ENCODE measurements at places on chromosomes 11 and 22.

DNA sequence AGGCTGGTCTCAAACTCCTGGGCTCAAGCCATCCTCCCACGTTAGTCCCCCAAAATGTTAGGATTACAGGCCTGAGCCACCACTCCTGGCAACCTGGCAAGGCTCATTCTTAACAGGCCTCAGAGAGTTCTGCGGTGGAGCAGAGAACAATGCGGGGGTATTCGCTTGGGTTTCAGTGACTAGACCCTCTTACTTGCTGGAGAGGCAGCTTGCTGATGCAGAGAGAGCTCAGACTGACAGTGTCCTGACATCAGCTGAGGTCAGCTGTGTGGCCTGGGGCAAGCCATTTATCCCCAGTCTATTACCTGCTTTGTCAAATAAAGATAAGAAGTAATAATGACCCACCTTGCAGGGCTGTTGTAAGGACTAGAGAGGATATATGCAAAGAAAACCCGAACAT is 40.3 kb upstream of the DMC1 start:
- no peak for DNase-seq

DNA sequence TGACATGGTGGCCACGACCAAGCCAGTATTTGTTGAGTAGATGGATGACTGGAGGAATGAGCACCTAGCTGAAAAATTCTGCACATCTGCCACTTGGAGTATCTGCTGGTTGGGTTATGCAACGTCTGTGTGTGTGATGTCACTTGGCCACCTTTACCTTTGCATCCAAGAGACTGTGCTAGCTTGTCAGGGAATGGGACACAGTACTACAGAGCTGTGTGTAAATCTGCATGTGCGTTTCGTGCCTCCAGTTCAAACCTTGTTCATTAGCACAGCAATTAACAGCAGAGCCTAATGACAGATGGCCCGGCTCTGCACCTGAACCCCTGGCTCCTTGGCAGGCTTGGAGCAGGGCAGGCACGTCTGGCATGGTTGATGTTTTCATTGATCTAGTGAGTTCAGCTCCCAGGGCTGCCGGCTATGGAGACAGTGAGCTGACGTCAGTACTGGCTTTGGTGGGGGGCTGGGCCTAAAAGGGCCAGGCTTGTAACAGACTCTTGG is 188.4 kb upstream of the NAV2 start:
- DNase-seq = no peak

- DNase-seq = no peak
These were observed 1083.2 kb upstream of the CNTN5 start for GRCh38 chr11:97937501-97937900.

- DNase-seq = no peak
These were observed 81.3 kb downstream of the PHF21A start for GRCh38 chr11:46039990-46040389.

DNA sequence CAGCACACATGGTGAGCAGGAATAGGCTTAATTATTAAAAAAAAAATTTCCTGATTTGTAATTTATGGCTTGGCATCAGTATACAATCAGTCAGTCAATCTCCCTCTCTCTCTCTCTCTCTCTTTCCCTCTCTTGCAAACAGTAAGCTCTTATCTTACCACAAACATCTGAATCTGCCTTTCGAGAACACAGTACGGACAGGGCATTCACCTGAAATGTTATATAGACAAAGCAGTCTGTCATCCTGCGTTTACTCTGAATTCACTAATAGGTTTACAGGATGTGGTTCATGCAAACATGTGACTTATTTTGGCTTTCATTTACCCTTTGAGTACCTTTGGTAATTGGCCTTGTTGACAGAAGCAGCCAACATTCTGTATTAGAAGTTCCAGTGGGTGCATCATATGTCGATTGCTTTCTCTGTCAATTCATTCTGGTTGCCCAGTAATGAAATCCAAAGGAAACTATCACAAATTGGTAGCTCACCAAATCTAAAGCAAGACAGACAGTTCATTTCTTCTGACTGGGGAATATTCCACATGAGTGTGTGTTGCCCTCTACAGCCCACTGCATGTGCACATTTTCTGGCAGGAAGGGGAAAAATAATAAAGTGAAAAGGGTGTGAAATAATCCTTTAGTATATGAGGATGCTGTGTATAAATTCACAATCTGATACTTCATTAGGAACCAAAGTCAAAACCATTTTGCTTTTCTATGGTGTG is 1058.2 kb downstream of the LRRC4C start:
- DNase-seq = peak; percentile 67

- no peak for DNase-seq
These were observed 261.0 kb upstream of the NARS2 start for GRCh38 chr11:78835646-78836045.

DNA sequence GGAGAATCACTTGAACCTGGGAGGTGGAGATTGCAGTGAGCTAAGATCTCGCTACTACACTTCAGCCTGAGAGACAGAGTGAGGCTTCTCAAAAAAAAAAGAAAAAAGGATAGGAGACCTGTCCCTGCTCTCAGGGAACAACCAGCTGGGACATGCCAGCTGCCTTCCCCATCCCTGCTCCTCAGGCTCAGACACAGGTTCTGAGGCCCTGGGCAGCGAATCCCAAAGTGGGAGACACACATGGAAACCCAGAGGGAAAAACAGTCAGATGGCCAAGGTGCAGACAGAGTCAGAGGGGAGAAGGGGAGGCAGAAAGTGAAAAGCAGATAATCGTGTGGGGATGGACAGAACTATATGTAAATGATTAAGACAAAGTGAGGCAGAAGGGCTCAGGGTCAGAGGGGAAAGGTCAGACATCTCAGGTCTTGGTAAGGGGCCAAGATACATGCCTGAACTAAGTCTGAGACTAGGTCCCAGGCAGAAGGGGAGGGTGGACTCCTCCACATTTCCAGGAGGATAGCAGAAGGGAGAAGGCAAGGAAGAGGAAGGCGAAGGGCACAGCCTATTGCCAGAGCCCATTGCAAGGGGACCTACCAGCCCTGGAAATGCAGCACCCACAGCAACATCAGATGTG is 14.2 kb downstream of the STARD10 start:
- DNase-seq = no peak

DNA sequence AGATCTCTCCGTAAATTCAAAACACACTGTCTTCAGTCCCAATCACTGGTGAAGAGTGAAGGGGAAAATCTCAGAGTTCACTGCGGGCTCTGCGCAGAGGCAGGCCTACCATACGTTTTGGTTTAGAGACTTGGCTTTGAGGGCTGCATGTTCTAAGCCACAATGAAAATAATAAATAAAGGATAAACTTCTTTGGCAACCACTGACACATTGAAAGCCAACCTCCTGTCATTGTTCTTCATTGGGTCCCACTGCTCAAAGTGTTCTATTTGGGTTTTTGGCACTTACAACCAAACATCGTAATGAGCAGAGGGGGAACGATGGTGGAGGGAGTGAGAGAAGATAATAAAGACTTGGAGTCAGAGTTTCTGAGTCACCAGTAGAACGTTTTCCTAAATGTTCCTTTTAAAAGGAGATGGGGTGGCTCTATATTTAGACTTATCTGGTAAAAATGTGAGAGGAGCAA is 472.9 kb downstream of the SOX6 start:
- no peak for DNase-seq

DNA sequence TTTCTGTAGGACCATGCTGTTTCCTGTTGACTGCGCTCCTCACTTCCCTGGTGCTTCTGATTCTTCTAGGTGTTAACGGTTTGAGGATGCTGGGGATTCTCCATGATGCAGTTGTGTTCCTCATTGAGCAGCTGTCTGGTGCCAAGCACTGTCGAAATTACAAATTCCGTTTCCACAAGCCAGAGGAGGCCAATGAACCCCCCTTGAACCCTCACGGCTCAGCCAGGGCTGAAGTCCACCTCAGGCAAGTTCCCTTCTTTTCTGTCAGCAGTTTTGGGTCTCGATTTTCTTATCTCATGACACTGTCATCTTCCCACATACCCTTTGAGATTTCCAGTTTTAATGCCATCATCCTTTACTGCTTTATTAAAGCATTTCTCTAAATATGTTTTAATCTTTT is 7.7 kb upstream of the TTC36 start:
- no peak for DNase-seq

DNA sequence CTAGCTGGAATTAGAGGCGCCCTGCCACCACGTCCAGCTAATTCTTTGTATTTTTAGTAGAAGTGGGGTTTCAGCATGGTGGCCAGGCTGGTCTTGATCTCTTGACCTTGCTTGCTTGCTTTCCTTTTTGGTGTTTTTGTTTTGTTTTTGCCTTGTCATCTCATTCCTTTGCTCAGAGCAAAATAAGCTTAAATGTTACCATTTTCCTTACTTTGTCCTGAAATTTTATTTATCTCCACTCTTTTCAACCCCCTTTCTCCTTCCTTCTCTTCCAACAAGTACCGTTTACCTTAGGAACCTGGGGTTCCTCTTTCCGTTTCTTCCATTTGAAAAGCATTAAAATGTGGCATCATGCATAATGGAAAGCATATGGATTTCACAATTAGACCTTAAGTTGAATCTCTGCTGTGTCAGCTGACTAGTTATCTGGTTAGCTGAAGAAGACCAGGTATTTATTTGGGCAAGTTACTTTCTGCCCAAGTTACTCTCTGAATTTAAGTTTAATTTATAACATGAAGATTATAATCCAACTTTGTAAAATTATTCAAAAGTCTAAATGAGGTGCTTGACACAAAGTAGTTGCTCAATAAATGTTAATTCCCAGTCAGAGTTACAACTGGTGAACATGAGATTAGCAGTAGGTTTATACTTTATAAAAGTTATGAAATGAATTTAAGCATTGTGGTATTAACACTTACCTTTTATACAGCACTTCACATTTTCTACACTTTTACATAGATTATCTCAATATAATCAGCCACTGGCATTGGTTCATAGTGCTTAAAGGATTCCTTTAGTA is 69.7 kb downstream of the PRMT3 start:
- no peak for DNase-seq

GRCh38 chr22:20118300-20119020 is 1.4 kb upstream of the TRMT2A start:
- DNase-seq = no peak

- no peak for DNase-seq
These were observed 109.8 kb downstream of the NAT10 start for GRCh38 chr11:34214961-34215805.

DNA sequence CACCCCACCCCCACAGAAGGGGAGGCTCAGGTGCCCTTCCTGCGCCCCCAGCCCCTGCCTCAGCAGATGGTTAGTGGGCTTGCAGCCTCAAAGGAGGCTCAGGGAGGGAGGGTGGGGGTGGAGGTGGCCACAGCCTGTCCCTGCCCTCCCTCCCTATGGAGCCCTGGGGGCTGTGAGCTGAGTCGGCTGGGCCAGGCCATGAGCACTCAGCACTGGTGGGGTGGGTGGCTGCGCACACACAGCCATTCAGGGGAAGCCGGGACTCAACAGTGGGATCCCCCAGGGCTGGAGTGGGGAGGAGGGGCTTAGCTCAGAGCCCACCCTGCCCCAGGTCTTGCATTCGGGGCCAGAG is 50.2 kb downstream of the FLRT1 start:
- DNase-seq = no peak

- no peak for DNase-seq
These were observed 13.9 kb downstream of the MYBPC3 start for GRCh38 chr11:47338396-47339241.

- peak; percentile 98 for DNase-seq
These were observed 65.3 kb downstream of the ARFGAP2 start for GRCh38 chr11:47111318-47111804.

- no peak for DNase-seq
These were observed 235.6 kb downstream of the KCNA4 start for GRCh38 chr11:29781268-29781667.

DNA sequence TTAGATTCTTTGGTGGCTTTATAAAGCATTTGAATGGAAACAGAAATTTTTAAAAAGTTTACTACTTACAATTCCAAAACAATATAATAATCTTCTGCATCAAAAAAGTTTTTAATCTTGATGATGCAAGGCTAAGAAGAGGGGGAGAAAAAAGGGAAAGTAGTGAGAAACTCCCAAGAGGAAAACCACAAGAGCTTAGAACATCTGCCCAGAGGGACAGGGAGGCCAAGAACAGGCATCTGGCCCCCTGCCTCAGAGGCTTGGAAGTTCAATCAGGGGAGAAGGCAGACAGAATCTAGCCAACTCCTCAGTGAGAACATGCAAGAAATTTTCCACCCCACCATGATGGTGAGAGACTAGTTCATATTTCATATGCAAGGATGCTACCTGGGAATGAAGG is 23.8 kb upstream of the TTC28 start:
- DNase-seq = no peak

DNA sequence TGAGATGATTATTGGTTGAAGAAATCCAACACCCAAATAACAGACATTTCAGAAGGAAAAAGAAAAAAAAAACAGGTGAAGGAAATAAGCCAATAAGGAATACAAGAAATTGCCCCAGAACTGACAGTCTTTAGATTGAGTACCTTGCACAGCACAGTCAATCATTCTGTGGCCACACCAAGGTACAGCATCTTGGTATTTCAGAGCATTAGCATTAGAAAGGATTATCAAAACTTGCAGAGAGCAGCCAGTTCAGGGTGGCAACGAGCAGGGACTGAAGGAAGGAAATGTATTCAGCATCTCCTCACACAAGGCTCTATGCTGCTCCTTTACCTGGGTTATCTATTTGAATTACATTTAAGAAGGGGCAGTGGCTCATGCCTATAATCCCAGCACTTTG is 2.1 kb downstream of the ADA2 start:
- DNase-seq = no peak

- no peak for DNase-seq
These were observed 61.0 kb upstream of the GLYATL1B start for GRCh38 chr11:59025097-59025496.

GRCh38 chr11:85941380-85941973 is 86.3 kb downstream of the CCDC83 start:
- DNase-seq = no peak

DNA sequence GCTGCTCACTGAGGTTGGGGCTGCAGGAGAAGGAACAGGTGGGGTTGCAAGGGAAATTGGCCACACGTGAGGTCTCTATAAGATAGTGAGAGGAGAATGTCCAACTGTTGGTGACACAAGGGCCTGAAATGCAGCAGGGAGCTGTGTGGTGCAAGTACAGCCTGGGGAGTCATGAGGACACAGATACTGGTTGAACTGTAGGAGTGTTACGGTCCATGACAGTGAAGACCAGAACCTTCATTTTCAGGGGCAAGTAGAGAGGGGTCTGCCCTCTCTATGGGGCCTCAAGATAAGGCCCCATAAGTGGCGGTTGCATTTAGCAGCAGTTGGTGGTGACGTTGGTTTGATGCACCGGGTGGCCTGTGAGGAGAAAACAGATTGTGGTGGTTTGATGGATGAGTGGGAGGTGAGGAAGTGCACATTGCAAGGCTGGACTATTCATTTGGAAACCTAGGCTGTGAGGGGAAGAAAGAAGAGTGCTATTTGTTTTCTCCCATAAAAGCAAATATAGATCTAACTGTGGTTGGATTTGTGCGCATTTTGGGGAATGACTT is 39.4 kb downstream of the MICAL2 start:
- DNase-seq = no peak
